ENCODE measurements at places on chromosomes 1 and 21. TPM values are rescaled to one million over a fixed set of nuclear protein-coding genes. Genes with fewer than 3 reads are reported as not detected.

GPR25 gene
- not detected for total RNA-seq

- no peaks in the 10 kb centered on the region for H3K4me1 ChIP-seq
- H3K4me3 ChIP-seq, result no peak overlapping the region
- no peak for DNase-seq
- H3K27me3 ChIP-seq, result no peaks in the 10 kb centered on the region
Measured at GRCh38 chr1:228295201-228295600, 87.4 kb downstream of the OBSCN start.

DNA sequence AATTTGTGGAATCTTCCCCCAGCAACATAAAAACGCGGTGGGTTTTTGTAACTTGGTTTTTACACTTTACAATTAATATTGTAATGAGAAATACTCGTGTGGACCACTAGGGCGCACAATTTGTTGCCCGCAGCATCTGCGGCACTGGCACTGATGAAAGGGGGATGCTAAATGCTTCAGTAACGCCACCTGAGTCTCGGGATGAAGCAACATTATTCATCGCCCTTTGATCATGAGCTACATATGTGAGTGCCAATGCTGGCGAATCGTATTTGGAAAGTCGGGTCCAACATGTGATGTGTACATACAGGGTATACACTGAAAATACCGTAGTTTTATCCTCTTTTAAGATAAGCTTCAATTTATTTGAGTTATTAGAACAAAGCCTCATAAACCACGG, 34.2 kb upstream of the COX20 start:
- H3K4me1 ChIP-seq, result no peaks in the 10 kb centered on the region
- no peak overlapping the region for H3K4me3 ChIP-seq
- no peaks in the 10 kb centered on the region for H3K36me3 ChIP-seq
- no peaks in the 10 kb centered on the region for H3K27me3 ChIP-seq

DNA sequence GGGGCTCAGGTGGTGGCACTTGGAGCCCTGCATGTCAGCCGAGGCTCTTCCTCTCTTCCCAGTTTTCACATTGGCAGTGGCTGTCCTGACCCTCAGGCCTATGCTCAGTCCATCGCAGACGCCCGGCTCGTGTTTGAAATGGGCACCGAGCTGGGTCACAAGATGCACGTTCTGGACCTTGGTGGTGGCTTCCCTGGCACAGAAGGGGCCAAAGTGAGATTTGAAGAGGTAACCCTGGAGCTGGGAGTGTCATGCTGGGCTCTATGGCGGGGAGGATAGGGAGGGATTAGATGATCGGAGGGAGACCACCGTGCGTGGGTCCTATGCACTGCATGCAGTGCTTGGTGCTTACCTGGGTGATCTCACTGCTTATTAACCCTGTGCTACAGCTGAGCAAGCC, 13.5 kb downstream of the AZIN2 start:
- H3K27me3 ChIP-seq, result no peaks in the 10 kb centered on the region
- no peak overlapping the region for H3K27ac ChIP-seq
- DNase-seq, result no peak
- peaks cover 2% of the 10 kb centered on the region for H3K4me1 ChIP-seq
- no peak overlapping the region for H3K4me3 ChIP-seq

DNA sequence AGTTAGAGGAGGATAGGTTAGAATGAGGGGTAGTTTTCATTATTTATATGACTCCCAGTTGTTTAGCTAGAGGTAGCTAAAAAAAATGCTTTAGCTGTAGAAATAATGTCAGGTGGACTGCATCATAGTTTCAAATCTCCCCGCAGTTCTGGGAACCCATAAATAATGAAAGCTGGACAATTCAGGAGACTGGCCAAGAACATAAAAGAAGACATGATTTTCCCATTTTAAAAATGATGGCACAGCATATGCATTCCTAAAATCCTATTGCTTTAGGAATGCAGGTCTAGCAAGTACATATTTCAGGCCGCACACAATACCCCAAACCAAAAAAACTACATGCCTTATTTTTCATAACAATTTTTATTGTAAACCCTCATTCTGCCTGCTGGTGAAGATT, 143.3 kb downstream of the CTH start:
- no peaks in the 10 kb centered on the region for H3K27me3 ChIP-seq
- H3K36me3 ChIP-seq, result no peaks in the 10 kb centered on the region
- H3K4me3 ChIP-seq, result no peak overlapping the region
- H3K27ac ChIP-seq, result no peak overlapping the region
- DNase-seq, result no peak

- DNase-seq, result no peak
- H3K36me3 ChIP-seq, result no peaks in the 10 kb centered on the region
- peak overlapping the region; percentile 48 for H3K27ac ChIP-seq
- H3K4me3 ChIP-seq, result no peak overlapping the region
- H3K27me3 ChIP-seq, result no peaks in the 10 kb centered on the region
Measured at GRCh38 chr1:200724064-200724463, 14.6 kb upstream of the CAMSAP2 start.

- no peak for DNase-seq
Measured at GRCh38 chr1:202235856-202236837, 42.5 kb downstream of the LGR6 start.

IGSF9 gene
- total RNA-seq, result 8.0 TPM

- H3K27me3 ChIP-seq, result no peaks in the 10 kb centered on the region
- H3K36me3 ChIP-seq, result no peaks in the 10 kb centered on the region
- no peak overlapping the region for H3K4me3 ChIP-seq
- DNase-seq, result no peak
- H3K27ac ChIP-seq, result no peak overlapping the region
Measured at GRCh38 chr1:155698382-155699038, 9.6 kb downstream of the DAP3 start.

DNA sequence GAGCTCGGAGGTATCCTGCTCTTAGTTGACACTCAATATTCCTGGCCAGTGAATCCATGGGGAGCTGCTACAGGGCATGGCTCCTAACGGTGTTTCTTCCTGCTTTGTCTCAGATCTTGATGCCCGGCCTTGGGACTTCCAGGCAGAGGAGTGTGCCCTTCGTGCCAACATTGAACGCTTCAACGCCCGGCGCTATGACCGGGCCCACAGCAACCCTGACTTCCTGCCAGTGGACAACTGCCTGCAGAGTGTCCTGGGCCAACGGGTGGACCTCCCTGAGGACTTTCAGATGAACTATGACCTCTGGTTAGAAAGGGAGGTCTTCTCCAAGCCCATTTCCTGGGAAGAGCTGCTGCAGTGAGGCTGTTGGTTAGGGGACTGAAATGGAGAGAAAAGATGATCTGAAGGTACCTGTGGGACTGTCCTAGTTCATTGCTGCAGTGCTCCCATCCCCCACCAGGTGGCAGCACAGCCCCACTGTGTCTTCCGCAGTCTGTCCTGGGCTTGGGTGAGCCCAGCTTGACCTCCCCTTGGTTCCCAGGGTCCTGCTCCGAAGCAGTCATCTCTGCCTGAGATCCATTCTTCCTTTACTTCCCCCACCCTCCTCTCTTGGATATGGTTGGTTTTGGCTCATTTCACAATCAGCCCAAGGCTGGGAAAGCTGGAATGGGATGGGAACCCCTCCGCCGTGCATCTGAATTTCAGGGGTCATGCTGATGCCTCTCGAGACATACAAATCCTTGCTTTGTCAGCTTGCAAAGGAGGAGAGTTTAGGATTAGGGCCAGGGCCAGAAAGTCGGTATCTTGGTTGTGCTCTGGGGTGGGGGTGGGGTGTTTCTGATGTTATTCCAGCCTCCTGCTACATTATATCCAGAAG, 16.7 kb downstream of the ALX3 start:
- peak; percentile 43 for DNase-seq
- H3K4me3 ChIP-seq, result no peak overlapping the region
- H3K27ac ChIP-seq, result no peak overlapping the region
- H3K4me1 ChIP-seq, result no peaks in the 10 kb centered on the region
- H3K36me3 ChIP-seq, result peaks cover 7% of the 10 kb centered on the region

HPDL gene
- not detected for total RNA-seq

- no peaks in the 10 kb centered on the region for H3K27me3 ChIP-seq
- no peaks in the 10 kb centered on the region for H3K4me1 ChIP-seq
- peak overlapping the region; percentile 70 for H3K4me3 ChIP-seq
- DNase-seq, result no peak
Measured at GRCh38 chr1:205210756-205211168, 740 bp downstream of the DSTYK start.

DNA sequence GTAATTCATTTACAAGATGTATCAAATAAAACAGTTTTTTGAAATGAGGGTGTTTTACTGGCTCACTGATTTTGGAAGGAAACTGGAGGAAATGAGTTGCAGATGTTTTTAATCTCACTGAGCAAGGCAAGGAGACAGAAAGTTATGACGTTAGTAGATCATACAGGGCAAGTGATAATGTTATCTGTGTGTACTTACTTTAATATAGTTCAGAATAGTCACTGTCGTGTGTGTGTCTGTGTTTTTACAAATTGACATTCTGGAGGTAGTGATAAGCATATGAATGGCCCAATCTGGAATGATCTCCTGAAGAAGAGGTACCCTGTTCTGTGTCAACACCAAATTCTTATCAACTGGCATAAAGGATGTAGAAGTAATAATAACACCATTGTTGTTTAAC, 1.9 kb upstream of the GBP4 start:
- H3K27ac ChIP-seq, result no peak overlapping the region
- H3K4me1 ChIP-seq, result no peaks in the 10 kb centered on the region
- no peaks in the 10 kb centered on the region for H3K36me3 ChIP-seq
- no peak overlapping the region for H3K4me3 ChIP-seq
- DNase-seq, result no peak

HHIPL2 gene
- total RNA-seq, result 0.59 TPM

DNA sequence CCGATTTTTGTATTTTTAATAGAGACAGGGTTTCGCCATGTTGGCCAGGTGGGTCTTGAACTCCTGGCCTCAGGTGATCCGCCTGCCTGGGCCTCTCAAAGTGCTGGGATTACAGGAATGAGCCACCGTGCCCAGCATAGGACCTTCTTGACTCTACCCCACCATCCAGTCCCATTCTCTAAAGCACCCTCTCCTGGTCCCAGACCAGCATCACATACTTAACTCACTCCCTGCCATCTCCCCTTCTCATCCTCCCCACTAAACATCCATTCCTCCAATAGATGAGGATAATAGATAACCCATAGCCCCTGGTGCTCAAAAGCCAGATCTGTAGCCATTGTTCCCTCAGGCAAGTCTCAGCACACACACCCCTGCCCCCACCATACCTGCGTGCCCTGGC, 2.1 kb downstream of the ENTREP3 start:
- no peaks in the 10 kb centered on the region for H3K27me3 ChIP-seq
- H3K4me1 ChIP-seq, result peaks cover 10% of the 10 kb centered on the region
- no peaks in the 10 kb centered on the region for H3K36me3 ChIP-seq

- peak overlapping the region; percentile 98 for H3K27ac ChIP-seq
- peaks cover 3% of the 10 kb centered on the region for H3K4me1 ChIP-seq
- no peaks in the 10 kb centered on the region for H3K27me3 ChIP-seq
- H3K36me3 ChIP-seq, result no peaks in the 10 kb centered on the region
Measured at GRCh38 chr1:182615468-182616129, 11.4 kb upstream of the RGS16 start.

RIIAD1 gene
- not detected for total RNA-seq

DNA sequence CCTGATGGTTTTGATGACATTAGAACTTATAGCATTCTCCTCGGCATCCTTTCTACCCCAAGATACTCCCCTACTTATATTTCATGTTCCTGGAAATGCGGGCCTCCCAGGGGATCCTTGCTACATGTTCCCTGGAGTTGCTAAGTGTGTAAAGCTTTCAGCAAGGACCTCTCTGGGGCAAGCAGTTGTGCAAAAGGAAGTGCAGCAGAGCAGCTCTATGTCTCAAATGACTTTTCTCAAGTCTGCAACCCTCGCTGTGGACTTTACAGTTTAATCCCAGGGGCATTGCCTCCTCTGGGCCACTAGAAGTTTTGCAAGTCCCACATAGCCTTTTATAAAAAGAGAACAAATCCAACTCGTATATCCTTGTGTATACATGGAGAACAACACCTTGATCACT, 20.8 kb upstream of the MNDA start:
- no peaks in the 10 kb centered on the region for H3K4me1 ChIP-seq
- H3K27me3 ChIP-seq, result peaks cover under 1% of the 10 kb centered on the region
- H3K4me3 ChIP-seq, result no peak overlapping the region

WDR64 gene
- total RNA-seq, result not detected

GCSAML gene
- 0.15 TPM for total RNA-seq

- no peak for DNase-seq
- no peaks in the 10 kb centered on the region for H3K36me3 ChIP-seq
- no peak overlapping the region for H3K27ac ChIP-seq
- H3K4me3 ChIP-seq, result no peak overlapping the region
- no peaks in the 10 kb centered on the region for H3K4me1 ChIP-seq
Measured at GRCh38 chr1:207352554-207352953, 31.1 kb downstream of the CD55 start.

DNA sequence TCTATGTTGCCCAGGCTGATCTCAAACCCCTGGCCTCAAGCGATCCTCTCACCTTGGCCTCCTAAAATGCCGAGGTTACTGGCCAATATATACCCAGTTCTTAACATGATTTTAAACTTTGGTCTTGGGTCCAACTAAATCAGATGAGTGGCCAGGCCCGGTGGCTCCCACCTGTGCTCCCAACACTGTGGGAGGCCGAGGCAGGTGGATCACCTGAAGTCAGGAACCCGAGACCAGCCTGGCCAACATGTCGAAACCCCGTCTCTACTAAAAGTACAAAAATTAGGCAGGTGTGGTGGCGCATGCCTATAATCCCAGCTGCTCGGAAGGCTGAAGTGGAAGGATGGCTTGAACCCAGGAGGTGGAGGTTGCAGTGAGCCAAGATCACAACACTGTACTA, 29.6 kb downstream of the TOMM20 start:
- H3K27me3 ChIP-seq, result no peaks in the 10 kb centered on the region
- H3K27ac ChIP-seq, result no peak overlapping the region
- no peak for DNase-seq
- H3K36me3 ChIP-seq, result no peaks in the 10 kb centered on the region
- H3K4me3 ChIP-seq, result no peak overlapping the region

DNA sequence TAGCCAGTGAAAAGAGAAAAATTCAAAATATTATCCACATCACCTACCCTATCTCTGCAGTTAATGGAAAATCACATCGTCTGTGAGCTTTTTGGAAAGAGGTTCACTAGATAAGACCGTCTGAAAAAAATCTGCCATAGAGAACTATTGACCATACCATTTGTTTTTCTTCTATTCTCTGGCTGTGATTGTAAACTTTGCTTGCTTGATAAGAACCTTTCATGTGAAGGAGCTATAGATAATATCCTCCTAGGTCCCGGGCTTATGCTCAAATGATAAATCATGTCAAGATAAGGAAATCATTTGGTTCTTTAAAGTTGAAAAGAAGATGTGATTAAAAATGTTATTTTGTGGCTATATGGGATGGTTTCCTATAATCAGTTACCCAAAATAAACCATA, 369.9 kb downstream of the SIPA1L2 start:
- no peaks in the 10 kb centered on the region for H3K4me1 ChIP-seq
- H3K27me3 ChIP-seq, result no peaks in the 10 kb centered on the region
- H3K36me3 ChIP-seq, result no peaks in the 10 kb centered on the region
- DNase-seq, result no peak

DNA sequence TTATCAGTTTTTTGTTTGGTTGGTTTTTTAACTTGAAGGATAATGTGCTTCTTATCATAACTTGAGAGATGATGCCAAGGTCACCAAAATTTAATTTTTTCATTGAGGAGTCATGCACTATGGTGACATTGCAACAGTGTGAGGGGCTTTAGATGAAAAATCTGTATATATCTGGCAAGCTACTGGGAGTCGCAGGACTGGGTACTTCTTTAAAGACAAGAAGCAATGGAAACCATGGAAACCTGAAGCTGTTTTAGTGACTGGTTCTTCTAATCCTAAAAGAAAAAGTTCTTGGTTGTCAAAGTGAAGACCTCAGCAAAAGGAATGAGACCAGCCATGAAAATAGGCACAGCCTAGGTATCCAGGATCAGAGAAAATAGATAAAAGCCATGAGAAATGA, 31.1 kb downstream of the ZC3H11B start:
- H3K27ac ChIP-seq, result no peak overlapping the region
- H3K27me3 ChIP-seq, result no peaks in the 10 kb centered on the region
- no peak for DNase-seq
- H3K4me1 ChIP-seq, result no peaks in the 10 kb centered on the region
